Small intestine (tissue), 16 donors: ENCODE measurements at places on chromosomes 3 and 15. TPM values are rescaled to one million over a fixed set of nuclear protein-coding genes. Genes with fewer than 3 reads are reported as not detected.

DNA sequence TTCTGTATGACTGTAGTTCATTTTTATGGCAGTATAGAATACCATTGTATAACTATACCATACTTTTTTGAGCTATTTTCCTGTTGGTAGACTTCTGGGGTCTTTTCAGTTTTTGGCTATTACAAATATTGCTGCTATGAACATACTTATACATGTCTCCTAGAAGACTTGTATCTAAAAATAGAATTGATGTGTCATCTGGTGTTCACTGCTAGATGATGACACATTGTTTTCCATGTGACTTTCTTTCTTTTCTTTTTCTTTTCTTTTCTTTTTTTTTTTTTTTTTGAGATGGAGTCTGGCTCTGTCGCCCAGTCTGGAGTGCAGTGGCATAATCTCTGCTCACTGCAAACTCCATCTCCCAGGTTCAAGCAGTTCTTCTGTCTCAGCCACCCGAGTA, 69.8 kb downstream of the SH3GL3 start:
- no peak for DNase-seq

Gene LIPC
- 0.07 TPM for polyA plus RNA-seq

DNA sequence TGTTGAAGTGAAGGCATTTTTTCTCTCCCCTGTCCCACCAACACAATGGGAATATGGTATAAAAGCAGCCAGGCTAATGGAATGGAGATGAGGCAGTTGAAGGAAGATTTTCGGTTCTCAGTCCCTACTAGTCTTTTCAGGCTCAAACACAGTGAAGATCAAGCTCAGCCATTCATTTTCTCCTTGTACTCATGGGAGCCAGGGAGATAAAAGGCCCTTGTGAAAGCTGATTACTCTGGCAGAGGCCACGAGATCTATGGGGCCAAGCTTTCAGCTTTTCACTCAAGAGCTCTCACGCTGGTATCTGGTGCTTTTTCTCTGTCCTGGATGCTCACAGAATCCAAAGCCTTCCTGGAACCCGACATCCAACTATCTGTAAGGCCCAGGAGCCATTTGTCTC, 14.5 kb upstream of the FAN1 start:
- no peak for DNase-seq

GRCh38 chr3:138725116-138725515, 109.6 kb downstream of the PIK3CB start:
- no peak for DNase-seq
